ENCODE measurements at places on chromosomes 4 and X. TPM values are rescaled to one million over a fixed set of nuclear protein-coding genes. Genes with fewer than 3 reads are reported as not detected.

DNA sequence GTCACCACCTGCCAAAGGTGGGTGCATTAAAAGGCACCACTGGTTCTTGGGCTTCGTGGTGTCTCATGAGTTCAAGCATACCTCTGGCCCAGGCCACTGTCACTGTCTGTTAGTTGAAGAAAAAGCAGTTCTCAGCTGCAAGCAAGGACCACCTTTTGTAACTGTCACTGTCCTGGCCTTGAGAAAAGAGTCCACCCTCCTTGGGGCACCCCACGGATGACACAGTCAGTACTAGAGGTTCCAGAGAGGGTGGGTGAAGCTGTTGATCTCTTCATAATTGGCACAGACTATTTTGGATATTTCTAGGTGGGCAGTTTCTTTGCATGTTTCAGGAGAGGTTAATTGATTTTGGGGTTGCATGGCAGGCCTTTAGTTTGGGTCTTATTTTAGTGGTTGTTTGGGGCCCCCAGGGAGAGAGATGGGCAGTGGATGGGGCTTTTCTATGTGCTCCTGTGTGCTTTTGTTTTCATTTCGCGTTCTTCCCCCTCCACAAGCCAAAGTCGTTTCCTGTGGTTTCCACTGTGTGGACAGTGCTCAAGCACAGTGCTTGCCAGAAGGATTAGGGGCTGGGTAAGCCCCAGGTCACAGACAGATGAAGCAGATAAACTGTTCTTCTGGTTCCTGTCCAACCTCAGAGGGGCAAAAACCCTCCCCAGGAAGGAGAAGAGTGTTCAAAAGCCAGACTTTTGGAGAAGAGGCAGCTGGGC lies 156.2 kb upstream of the PPP1R2C start:
- no peak for DNase-seq

- DNase-seq: no peak
Measured at GRCh38 chr4:162356181-162356580, 192.4 kb upstream of the FSTL5 start.

- DNase-seq: no peak
Measured at GRCh38 chr4:115515366-115515765, 401.9 kb upstream of the NDST4 start.

- DNase-seq: no peak
Measured at GRCh38 chrX:63812823-63813222, 27.8 kb upstream of the ARHGEF9 start.

Gene SLC49A3
- 6.9 TPM for total RNA-seq

- no peak for DNase-seq
Measured at GRCh38 chr4:2651998-2652397, 104.1 kb downstream of the TNIP2 start.

- no peak for DNase-seq
Measured at GRCh38 chr4:41110050-41110449, 104.3 kb downstream of the APBB2 start.

DNA sequence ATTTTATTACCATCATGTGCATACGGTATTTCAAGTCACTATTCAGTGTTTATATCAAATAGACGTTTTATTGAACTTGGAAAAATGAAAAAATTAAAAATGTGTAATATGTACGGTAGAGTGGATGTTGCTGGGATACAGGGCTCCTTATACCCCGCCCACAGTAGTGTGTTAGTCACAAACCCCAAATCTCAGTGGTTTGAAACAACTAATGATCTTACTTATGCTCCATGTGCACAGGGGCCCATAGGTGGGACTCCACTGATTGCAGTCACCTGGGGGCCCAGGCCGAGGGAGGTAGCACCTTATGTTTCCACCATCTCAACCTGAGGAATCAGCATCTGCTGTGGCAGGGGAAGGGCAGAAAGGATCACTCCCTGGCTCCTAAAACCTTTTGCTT lies 18.1 kb downstream of the LSM6 start:
- no peak for DNase-seq

DNA sequence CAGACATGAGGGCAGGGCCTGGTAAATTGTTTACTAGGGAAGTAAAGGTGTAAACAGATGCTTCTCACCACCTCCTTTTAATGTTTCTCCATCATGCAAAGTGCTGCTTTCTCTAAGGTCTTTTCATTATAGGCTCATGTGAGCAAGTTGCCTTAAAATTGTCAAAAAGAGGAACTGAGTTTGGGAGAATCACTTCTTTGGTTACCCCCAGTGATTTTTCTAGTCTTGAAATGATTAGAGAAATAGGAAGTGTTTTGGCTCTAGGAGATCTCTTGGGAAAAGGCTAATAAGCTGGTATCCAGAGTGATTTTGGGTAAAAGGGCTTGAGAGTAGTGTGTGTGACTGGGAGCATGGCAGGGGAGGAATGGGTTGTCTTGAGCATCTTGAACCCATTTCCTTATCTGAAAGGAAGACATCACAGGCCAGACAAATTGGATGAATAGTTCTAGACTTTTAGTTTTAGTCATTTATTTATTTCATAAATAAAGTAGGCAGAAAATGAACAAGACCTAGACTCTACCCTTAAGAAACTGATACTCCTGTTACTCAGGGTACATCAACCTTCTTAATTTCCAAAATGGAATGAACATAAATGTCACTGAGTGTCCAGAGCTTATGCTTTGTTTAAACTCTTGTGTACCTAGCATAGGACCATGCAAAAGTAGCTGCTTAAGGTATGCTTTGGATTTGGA lies 14.2 kb downstream of the GRPR start:
- no peak for DNase-seq

Gene MAGEA2B
- total RNA-seq: not detected

DNA sequence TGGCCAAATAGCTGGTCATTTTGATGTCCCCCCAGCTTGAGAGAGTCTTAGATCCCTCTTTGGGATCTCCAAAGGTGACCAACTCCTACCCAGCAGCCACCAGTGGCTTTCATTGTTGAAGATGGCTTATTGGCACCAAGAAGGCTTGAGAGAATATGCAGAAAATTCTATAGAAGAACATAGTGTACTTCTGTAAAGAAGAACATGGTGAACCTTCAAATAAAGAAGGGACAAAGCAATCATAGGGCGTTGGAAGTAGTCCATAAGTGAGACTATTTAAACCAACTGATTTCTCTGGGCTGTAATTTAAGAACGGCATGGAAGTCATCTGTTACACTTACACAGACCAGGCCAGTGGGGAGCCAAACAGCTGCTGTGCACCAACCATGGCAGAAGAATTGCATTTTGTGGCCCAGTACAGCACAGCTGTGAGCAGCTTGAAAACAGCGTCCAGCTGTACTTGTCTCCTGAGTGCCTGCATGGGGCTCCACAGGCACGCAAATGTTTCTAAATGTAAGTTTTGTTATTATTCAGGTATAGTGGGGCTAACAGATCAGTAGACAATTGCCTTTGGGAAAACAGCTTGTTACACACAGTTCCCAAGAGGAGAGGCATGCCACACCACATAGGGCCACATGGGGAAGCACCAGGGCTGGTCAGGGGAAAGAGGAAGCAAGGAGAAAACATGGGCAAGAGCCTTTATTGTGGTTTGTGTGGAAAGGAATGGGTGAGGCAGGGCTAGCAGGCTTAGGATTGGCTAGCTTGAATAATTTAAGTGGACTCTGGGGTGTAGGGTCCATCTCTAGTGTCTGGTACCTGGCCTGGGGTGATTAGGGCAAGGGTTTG lies 125.0 kb downstream of the ARHGAP6 start:
- DNase-seq: no peak

DNA sequence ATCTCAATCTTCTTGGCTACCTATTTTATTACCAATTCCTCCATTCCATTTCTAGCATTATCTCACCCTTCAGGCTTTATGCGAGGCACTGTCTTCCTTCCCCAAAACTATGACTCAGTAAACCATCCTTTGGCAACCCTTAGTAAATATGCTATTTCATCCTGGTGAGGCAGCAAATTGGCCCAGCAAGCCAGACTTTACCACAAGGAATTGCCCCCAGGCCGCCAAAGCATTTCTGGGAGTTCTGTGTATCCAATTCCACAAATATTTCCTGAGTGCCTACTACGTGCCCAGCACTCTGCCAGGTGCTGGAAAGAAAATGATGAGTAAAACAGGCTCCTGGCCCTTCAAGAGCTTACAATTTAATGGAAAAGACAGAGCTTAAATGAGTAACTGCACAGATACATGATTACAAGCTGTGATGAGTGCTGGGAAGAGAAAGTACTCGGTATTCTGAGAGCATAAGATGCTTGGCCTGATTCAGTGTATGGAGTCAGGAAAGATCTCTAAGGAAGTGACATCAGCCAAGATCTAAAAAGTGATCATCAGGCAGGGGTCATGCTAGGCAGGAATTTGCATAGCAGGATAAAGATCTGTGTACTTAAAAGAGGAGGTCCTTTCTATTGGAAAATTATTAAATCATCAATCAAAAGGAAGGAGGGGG lies 193.8 kb downstream of the ADAMTS3 start:
- no peak for DNase-seq

- DNase-seq: no peak
Measured at GRCh38 chr4:130214268-130214667, 1118.3 kb downstream of the C4orf33 start.

- no peak for DNase-seq
Measured at GRCh38 chr4:122403861-122404260, 25.1 kb downstream of the ADAD1 start.

Data from glomerular endothelial cell (primary cell).